ENCODE measurements at places on chromosomes 3 and 15.

GRCh38 chr15:68701886-68702285, 118.8 kb downstream of the ANP32A start:
- DNase-seq, result no peak

DNA sequence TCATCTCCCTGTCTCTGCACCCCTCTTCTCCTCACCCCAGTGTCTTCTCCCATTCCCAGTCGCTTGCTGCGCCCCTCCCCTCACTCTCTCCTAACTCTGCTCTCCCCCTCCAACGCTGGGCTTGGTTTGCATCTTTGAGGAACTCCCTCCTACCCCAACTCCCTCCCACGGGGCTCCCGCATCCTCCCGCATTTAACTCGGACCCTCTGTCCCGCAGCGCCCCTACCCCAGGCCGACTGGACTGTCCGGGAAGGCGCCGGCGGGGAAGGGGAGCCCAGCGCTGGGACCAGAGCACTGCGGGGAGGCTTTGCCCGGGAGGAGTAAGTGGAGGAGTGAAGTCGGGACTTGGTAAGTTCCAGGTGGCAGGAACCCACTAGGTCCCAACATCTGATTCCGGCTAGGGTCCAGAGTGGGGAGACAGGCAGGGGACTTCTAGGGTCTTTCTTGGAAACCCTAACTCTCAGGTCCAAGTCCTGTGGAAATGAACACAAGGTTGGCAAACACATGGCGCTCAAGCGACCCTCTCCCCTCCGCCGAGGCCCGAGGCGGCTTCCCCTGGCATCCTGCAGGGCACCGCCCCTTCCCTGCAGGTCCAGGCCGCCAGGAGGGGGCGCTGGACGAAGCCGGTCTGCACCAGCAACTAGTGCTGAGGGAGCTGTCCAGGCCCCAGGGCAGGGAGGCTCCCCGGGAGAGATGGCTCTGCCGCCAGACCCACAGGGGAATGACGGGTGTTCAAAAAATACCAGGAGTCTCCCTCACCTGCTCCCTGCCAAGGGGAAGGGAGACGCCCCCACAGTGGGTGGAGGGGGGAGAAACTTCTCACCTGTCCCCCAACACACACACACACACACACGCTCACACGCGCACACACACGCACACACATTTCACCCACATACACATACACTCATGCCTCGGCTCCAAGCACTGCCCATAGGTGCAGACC, 53.2 kb downstream of the LHFPL4 start:
- peak; percentile 60 for DNase-seq

DNA sequence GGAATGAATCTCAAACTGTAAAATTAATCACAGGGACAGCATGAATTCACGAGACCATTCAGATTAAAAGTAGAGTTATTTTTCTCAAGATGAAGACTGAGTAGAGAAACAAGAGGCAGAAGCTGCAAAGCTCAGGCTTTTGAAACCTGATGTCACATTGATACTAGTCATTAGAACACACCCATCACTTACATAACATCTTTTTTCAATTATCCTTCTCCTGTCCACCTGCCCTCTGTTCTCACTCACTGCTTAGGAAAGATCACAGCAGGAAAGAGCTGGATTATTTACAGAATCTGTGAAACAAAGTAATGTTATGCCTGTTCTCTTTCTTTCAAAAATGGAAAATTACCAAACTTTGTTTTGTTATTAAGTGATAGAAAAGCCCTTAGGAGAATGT, 72.0 kb upstream of the CDAN1 start:
- DNase-seq, result no peak

- DNase-seq, result no peak
Measured at GRCh38 chr3:128404276-128405068, 62.2 kb downstream of the DNAJB8 start.

- no peak for DNase-seq
Measured at GRCh38 chr3:117054556-117054955, 345.0 kb downstream of the TUSC7 start.

GRCh38 chr3:171329746-171330145, 130.5 kb downstream of the TNIK start:
- DNase-seq, result no peak
